ENCODE measurements at places on chromosomes 1 and 21.
A peak's percentile ranks its signal among the peaks of the same experiment; 100 is the strongest.

DNA sequence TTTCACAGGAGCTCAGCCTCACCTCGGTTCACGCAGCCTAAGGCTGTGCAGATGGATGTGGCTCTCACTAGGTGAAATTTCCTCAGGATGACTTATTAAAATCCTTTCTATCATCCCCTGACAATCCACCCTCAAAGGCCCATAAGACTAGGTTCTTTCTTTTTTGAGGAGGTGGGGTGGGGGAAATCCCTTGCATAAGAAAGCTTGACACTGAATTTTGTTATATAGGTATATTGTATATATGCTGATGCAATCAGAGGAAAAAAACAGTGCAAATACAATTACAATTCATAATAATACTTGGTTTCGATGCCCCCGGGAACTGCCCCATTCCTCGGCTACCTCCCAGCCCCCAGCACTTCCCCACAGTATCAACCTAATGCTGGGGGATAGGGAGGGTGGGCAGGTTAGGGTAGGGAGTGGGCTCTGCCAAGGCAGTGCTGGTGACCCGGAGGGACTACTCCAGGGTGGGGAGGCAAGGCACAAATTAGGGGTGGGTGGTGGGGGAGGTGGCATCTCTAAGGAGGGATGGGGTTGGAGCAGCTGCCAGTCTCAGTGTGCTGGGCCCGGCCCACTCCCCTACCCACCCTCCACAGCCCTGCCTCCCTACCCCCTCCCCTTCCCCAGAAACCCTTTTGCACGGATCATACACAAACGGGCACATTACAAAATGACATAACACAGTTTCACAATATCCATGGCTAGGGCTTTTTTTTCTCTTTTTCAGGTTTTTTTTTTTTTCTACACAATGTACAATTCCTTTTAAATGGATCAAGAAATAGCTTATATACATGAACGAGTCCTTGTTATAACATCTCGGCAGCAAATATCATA is 30.9 kb downstream of the SLC27A3 start:
- no peak for DNase-seq

DNA sequence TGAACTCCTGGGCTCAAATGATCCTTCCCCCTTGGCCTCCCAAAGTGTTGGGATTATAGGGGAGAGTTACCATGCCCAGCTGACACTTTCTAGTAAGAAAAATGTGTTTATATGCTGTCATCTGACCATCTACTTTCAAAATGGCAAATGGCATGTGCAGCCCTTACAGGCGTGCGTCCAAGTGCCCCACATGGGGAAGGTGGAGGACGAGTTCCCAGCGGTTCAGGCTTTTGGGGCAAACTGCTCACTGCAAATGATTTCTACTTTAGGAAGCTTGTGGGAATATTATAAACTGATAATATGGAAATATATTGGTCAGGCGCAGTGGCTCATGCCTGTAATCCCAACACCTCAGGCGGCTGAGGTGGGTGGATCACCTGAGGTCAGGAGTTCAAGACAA is 41.5 kb upstream of the NADK start:
- DNase-seq = no peak

- no peak for DNase-seq
Observed at GRCh38 chr1:18112611-18113010, 5.0 kb downstream of the IGSF21 start.

DNA sequence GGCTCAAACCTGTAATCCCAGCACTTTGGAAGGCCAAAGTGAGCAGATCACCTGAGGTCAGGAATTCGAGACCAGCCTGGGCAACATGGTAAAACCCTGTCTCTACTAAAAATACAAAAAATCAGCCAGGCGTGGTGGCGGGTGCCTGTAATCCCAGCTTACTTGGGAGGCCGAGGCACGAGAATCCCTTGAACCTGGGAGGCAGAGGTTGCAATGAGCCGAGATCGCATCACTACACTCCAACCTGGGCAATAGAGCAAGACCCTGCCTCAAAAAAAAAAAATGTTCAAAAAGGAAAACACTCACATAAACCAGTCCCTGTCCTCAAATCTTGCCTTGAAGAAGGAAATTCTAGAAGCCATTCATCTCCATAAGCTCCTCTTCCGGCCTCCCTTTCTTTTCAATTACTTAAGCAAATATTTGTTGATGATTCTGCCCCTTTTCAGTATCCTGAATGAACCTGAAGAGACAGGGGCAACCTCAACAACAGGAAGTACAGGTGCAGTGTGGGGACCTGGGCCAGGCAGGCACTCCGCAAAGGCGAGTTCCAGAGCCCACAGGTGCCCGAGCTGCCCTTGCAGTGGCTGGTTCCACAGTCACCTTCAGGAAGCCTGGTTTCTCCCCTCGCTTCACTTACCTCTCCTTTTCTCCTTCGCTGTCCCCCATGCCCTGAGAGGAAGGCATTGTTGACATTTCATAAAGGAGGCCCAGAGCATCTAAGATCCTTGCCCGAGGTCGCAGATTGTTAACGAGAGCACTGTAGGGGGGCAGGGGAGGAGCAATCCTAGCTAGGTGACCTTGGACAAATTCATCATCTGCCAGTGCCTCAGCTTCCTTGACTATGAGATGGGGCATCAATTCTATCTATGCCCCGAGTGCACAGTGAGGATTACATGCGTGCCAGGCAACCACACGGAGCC is 8.9 kb upstream of the LEFTY1 start:
- DNase-seq = no peak

DNA sequence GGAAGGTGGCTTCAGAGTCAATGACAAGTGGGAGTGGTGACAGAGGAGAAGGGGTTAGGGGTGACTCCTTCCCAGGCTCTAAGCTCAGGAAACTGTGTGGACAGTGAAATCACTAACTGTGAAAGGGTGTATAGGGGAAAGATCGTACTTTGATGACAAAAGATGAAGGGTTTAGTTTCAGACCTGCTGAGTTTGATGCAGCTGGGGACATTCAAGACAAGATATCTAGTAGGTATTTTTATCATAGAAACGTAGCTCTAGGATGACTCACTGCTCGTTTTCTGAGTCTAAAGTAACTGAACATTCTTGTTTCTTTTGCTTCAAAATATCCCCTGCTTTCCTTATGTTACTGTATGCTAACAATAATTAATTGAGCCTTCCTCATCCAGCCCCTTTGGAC is 149.0 kb downstream of the PCP4 start:
- no peak for DNase-seq

GRCh38 chr1:54748094-54748835 is 16.1 kb downstream of the PARS2 start:
- no peak for DNase-seq

- DNase-seq = no peak
Observed at GRCh38 chr1:172510479-172510878, 22.5 kb upstream of the SUCO start.

DNA sequence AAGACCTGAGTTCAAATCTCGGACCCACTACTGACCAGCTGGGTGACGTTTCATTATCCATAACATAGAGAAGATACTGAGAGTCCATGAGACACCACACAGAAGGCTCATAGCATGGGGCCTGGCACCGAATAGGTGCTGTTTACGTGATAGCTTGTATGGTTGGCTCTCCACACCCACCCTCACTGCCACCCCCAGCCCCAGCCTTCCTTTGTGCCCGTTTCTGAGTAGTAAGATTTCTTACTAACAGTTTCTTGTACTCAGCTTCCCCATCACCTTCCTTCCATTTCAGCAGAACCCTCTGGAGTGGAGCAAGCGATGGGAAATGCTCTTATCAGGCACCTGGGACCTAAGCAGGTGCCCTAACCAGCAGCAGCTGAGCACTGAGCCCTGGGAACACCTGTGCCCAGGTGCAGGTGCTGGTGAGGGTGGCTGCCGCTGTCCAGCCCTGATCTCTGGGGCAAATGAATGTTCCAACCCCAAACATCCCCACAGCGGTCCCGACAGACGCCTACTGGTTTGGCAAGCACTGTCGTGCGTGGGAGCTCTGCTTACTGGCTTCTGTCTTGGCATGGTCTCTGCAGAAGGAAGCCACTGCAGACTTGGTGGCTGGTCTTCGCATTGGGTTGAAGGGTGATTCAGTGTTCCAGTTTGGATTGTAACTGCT is 225.4 kb downstream of the CAMTA1 start:
- no peak for DNase-seq

- no peak for DNase-seq
Observed at GRCh38 chr1:212437179-212437798, 4.6 kb downstream of the NENF start.

GRCh38 chr1:236020359-236021219 is 44.3 kb downstream of the NID1 start:
- DNase-seq = peak; percentile 25

GRCh38 chr1:205922806-205923205 is 20.4 kb downstream of the SLC26A9 start:
- DNase-seq = no peak

DNA sequence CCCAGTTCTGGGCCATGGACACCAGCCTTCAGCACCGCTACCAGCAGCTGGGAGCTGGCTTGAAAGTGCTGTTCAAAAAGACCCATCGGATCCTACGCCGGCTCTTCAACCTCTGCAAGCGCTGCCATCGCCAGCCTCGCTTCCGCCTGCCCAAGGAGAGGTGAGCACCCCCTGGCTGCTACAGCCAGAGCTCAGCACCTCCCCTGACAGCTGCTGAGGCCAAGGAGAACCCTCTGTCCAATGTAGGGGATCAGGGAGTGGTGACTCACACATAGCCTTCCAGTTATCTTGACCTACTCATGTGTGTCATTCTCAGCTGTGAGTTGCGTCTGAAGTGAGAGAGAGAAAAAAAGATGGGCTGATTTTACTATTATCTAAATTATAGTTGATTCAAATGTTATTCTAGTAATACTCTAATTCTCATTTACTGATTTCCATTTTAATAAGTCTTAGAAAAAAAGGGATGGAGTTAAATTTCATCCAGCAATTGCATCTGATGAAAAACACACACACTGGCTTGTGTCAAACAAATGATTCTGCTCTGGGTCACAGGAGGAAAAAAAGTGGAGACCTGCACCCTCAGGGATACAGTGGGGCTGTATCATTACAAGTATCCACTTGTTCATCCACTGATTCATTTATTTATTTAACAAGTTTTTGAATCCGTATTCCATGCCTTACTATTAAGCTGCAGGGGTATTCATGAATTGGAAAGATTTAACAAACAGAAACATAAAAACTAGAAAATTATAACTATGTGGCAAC is 108.0 kb downstream of the BRINP2 start:
- no peak for DNase-seq

GRCh38 chr1:194830387-194830786 is 1644.0 kb upstream of the B3GALT2 start:
- DNase-seq = no peak

- no peak for DNase-seq
Observed at GRCh38 chr1:198275597-198275996, 118.8 kb downstream of the NEK7 start.

- peak; percentile 50 for DNase-seq
Observed at GRCh38 chr1:165114022-165114888, 242.3 kb downstream of the LMX1A start.

- no peak for DNase-seq
Observed at GRCh38 chr1:65980237-65980636, 187.5 kb downstream of the PDE4B start.

- DNase-seq = no peak
Observed at GRCh38 chr1:204089044-204089751, 16.3 kb downstream of the SOX13 start.

DNA sequence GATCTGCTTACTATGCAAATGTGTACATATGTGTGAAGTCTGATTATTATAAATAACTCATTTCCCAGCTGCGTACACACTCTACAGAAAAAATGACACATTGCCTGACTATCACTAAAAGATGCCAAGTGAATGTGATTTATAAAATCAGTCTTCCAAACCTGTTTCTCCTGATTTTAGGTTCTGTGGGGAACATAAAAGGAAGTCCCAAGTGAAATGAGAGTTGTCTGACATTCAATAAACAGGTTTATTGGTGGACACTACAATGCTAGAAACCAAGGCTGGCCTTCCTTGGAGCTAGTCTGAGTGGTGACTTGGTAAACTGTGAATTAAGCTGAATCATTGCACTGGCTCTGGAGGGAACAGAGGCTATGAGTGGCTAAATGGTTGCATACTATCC is 287.9 kb upstream of the ESRRG start:
- DNase-seq = no peak

- DNase-seq = no peak
Observed at GRCh38 chr1:61955261-61955660, 213.0 kb downstream of the PATJ start.

- no peak for DNase-seq
Observed at GRCh38 chr21:25974964-25975363, 195.6 kb downstream of the APP start.

DNA sequence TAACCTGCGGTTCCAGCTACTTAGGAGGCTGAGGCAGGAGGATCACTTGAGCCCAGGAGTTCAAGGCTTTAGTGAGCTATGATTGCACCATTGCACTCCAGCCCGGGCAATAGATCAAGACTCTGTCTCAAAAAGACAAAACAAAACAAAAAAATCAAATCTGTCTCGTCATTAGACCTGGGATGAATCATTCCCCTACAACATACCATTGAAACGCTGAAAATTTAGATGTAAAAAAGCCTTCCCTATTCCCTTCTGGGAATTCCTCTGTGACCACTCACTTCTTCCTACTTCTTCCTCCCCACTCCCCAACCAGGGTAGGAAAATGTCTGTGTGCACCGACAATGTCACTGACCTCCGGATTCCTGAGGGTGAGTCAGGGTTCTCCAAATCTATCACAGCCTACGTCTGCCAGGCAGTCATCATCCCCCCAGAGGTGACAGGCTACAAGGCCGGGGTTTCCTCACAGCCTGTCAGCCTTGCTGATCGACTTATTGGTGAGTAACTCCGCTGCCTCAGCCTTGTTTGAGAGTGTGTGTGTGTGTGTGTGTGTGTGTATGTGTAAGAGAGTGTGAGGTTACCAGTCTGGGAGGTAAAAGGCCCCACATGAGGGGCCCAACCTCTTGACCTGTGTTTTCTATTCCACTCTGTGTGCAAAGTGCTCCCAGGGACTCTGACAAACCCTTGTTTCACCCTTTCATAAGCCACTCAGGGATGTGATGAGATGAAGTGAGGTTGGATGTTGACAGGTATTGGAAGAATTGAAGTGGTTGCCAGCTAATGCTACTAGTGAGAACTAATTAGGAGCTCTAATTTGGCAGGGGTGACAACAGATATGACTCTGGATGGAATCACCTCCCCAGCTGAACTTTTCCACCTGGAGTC is 16.3 kb upstream of the SARS1 start:
- peak; percentile 50 for DNase-seq

DNA sequence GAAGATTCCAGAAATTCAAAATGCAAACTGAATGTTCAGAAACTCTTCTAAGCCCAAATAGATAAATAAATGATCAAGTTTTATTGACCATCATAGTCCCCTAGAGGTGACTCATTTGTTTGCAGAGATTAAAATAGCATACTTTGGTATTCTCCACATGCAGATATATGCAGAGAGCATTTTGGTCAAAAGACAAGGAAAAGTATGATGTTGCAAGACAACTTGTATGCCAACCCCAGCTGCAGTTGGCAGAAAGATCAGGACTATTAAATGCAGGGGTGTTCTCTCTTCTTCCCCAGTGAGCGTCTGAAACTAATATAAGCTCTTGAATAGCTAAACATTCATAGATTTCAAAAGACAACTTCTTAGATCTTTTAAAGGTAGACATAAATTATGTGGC is 404.9 kb downstream of the LTN1 start:
- no peak for DNase-seq

- DNase-seq = no peak
Observed at GRCh38 chr1:37741130-37741529, 23.8 kb downstream of the EPHA10 start.

- no peak for DNase-seq
Observed at GRCh38 chr1:38908821-38909220, 27.4 kb upstream of the GJA9 start.
